Hair follicle dermal papilla cell (primary cell): ENCODE measurements at places on chromosomes 1 and 21. TPM values are rescaled to one million over a fixed set of nuclear protein-coding genes. Genes with fewer than 3 reads are reported as not detected.

ZNF697 gene
- 7.4 and 11.7 TPM in 2 replicates for total RNA-seq

TCHH gene
- under 0.01 TPM in 1 of 2 replicates, not detected in the other for total RNA-seq

AMY1A gene
- not detected in 2 replicates for total RNA-seq

CLCA4 gene
- total RNA-seq: not detected in 2 replicates

HSD3B1 gene
- total RNA-seq: not detected in 2 replicates

KRTAP27-1 gene
- not detected in 2 replicates for total RNA-seq

WARS2 gene
- 24.4 and 26.0 TPM in 2 replicates for total RNA-seq

SPRR5 gene
- total RNA-seq: not detected in 2 replicates

CASQ1 gene
- not detected in 2 replicates for total RNA-seq

SELENBP1 gene
- total RNA-seq: 43.8 and 51.8 TPM in 2 replicates

KRTAP21-2 gene
- not detected in 2 replicates for total RNA-seq

BMP8A gene
- total RNA-seq: 0.12 and 0.16 TPM in 2 replicates

ADAMTS4 gene
- 15.5 and 21.4 TPM in 2 replicates for total RNA-seq

SPAG17 gene
- total RNA-seq: 1.1 and 1.7 TPM in 2 replicates

OR2T29 gene
- total RNA-seq: not detected in 2 replicates

NLRP3 gene
- total RNA-seq: 0.16 and 0.24 TPM in 2 replicates

SHE gene
- 0.12 TPM in 1 of 2 replicates, not detected in the other for total RNA-seq

HSPA6 gene
- total RNA-seq: under 0.01 TPM in 1 of 2 replicates, not detected in the other

PRMT6 gene
- total RNA-seq: 12.8 and 17.0 TPM in 2 replicates

S100A12 gene
- total RNA-seq: not detected in 2 replicates

HMGN2 gene
- 108 and 149 TPM in 2 replicates for total RNA-seq

CD84 gene
- not detected in 2 replicates for total RNA-seq

HES4 gene
- 0.49 and 1.3 TPM in 2 replicates for total RNA-seq

FCGR1A gene
- total RNA-seq: not detected in 2 replicates

FAM167B gene
- 2.4 and 2.7 TPM in 2 replicates for total RNA-seq

KLHL12 gene
- total RNA-seq: 36.0 and 38.5 TPM in 2 replicates

LAMC2 gene
- total RNA-seq: 2.3 and 4.7 TPM in 2 replicates

PRAMEF14 gene
- total RNA-seq: not detected in 2 replicates

MAGI3 gene
- total RNA-seq: 12.0 and 12.5 TPM in 2 replicates

FMO1 gene
- 3.4 and 5.8 TPM in 2 replicates for total RNA-seq

DSCAM gene
- 0.32 and 0.36 TPM in 2 replicates for total RNA-seq

HES3 gene
- not detected in 2 replicates for total RNA-seq

CCDC190 gene
- total RNA-seq: 0.16 and 0.49 TPM in 2 replicates

KIAA1614 gene
- total RNA-seq: 15.4 and 21.6 TPM in 2 replicates
